ENCODE measurements at places on chromosomes 12 and 14.

GRCh38 chr12:116123451-116124258 is 153.8 kb downstream of the MED13L start:
- DNase-seq, result peak; percentile 12

DNA sequence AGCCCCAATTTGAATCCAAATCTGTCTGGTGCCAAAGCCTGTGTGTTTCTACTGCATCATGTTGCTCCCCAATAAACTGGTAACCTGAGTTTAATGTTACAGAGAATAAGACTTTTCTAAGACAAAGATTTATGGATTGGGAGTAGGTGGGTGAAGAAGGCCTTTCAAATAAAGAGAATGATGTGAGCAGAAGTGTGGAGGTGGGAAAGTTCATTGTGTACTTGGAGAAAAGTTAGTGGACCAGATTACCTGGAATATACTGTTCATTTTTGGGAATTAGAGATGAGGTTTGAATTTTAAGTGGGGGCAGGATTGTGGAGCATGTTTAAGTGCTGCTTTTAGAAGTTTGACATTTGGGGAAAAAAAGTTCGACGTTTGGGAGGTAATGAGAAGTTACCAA is 3.1 kb downstream of the FRS2 start:
- no peak for DNase-seq

- no peak for DNase-seq
These were observed 73.4 kb downstream of the SLC38A4 start for GRCh38 chr12:46752396-46752795.

GRCh38 chr14:59055439-59056045 is 132.9 kb upstream of the DAAM1 start:
- DNase-seq, result no peak

GRCh38 chr12:125189015-125189414 is 123.8 kb downstream of the AACS start:
- DNase-seq, result no peak

GRCh38 chr12:5506821-5507231 is 74.9 kb downstream of the NTF3 start:
- DNase-seq, result no peak

DNA sequence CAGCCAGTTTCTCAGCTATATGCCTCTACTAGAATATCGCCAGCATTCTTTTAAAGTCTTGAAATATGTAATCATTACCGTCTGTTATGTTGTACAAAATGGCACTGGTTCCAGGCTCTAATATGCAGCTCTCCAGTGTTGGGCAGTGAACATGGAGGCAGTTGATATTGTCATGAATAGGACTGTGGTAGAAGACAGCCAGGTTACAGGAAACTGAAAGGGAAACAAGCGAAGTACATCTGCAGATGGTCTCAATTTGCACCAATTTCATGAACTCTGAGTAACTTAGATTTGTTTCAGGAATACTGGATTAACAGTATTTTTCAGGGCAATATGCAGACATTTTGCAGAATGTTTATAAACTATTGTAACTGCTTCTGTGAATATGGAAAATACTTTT is 13.4 kb upstream of the KLHL42 start:
- DNase-seq, result no peak

- DNase-seq, result no peak
These were observed 13.4 kb downstream of the GPRC5D start for GRCh38 chr12:12938541-12938940.

GRCh38 chr12:96912261-96912660 is 5.2 kb downstream of the NEDD1 start:
- DNase-seq, result no peak

- no peak for DNase-seq
These were observed 29.4 kb downstream of the RIN3 start for GRCh38 chr14:92542766-92543554.

GRCh38 chr14:83129496-83129895 is 1595.8 kb upstream of the SEL1L start:
- DNase-seq, result no peak

DNA sequence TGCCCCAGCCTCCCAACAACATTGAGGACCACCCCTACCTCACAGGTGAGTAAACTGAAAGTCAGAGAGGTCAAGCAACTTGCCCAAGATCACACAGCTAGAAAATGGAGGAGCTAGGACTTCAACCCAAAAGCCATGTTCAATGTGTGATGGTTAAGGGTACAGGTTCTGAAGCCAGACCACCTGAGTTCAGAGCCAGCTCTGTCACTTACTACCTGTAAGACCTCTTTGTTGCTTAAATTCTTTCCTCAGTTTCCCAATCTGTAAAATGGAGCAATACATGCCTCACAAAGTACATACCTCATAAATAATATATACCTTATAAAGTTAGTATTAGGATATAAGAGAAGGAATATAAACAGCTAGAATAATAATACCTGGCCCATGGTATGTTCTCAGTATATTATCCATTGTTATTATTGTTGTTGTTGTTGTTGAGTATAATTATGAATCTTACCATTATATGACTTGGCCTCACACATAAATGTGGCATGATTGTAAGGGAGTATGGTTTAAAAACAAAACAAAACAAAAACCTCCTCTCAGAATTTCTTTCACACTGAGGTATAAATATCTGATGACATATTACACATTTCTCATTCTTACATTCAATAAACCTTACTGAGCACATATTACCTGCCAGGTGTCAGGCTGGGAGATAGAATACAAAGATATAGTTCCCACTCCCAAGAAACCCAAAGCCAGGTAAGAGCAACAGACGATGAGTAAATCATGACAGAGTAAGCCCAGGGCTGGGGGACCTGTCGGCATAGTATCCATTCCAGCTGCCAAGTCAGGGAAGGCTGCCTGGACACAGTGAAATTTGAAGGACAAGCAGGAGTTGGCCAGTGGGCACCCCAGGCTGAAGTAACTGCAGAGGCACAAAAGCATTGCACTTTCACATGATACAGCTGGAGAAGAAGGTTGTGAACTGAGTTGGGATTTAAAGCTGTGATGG is 19.6 kb downstream of the CMKLR1 start:
- DNase-seq, result no peak
